Renal cortex interstitium (tissue), 15 donors: ENCODE measurements at places on chromosomes 2 and 18.

DNA sequence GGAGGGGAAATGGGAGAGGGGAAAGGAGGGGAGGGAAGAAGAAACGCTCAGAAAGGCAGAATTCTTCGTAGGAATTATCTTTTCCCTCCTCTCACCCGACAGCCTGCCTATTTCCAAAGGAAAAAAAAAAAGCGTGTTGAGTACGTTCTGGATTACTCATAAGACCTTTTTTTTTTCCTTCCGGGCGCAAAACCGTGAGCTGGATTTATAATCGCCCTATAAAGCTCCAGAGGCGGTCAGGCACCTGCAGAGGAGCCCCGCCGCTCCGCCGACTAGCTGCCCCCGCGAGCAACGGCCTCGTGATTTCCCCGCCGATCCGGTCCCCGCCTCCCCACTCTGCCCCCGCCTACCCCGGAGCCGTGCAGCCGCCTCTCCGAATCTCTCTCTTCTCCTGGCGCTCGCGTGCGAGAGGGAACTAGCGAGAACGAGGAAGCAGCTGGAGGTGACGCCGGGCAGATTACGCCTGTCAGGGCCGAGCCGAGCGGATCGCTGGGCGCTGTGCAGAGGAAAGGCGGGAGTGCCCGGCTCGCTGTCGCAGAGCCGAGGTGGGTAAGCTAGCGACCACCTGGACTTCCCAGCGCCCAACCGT is at the start of gene GAD1:
TSS of gene GAD1 (plus strand) at position 384 of the 589 bp plus-strand sequence. CDS start 1,705 bp downstream, outside the sequence.
- DNase-seq, result no peak

GRCh38 chr2:68828887-68829708 is 42.1 kb downstream of the BMP10 start:
- DNase-seq, result peak; percentile 53

GRCh38 chr18:22194151-22194598 is 24.8 kb downstream of the GATA6 start:
- DNase-seq, result no peak

DNA sequence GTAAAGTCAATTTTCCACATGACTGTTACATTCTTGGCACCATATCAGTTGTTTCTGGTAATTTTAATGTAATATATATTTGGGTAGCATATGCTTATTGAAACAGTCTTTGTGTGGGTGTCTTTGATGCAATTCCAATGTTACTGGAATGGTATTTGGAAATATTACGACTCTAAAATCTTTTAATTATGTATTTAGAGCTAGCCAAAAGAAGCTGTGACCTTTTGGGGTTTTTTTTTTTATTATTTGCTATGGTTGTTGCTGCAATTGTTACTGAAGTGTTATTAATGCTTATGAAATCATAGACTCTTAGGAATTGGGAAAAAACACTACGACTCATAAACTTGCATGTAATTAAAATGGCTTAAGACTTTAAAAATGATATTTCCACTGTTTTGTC is 95.9 kb downstream of the AOX1 start:
- DNase-seq, result no peak

DNA sequence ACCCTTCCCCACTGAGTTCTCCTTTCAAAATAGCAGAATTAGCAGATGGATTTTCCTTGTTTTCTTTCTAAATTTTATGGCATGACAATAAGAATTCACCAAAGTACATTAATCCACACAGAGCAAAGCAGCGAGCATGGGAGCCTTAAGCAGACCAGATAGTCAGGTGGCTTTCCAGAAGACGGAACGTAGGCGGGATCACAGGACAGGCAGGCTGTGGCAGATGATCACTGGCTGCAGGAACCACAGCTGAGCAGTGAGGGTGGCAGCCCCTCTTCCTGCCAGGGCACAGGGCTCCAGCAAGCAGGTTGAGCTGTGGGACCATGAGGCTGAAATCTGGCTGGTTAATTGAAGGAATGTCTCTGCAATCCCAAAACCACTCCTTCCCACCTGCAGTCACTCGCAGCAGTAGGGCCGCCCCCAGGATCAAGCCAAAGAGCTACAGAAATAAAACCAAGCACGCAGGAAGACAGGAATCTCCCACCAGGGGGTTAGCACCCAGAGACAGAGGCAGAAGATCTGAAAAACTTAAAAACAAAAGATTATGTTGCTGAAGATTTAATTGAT is 259.9 kb downstream of the EIPR1 start:
- no peak for DNase-seq

DNA sequence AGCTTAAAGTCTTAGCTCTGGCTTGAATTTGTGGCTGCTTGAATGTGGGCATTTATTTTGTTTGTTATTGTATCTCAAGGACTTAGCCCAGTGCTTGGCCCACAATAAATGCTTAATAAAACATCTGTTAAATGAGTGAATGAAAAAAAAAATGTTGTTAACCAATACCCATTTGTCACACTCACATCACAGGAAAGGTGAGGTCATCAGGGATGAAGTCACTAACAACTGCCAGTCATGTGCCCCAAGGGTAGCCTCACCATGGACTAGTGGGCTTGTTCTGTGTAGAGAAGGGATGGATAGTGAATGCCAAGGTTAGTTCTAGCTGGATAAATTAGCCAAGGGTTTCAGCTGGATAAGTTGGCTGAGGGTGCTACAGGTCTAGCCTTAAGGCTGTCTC is 3.0 kb downstream of the NRBP1 start:
- DNase-seq, result no peak
